ENCODE measurements at places on chromosomes 12 and 14.

GRCh38 chr14:68574461-68574860 is 218.4 kb downstream of the ZFP36L1 start:
- no peak for DNase-seq

GRCh38 chr12:13959131-13959723 is 22.2 kb downstream of the GRIN2B start:
- no peak for DNase-seq

DNA sequence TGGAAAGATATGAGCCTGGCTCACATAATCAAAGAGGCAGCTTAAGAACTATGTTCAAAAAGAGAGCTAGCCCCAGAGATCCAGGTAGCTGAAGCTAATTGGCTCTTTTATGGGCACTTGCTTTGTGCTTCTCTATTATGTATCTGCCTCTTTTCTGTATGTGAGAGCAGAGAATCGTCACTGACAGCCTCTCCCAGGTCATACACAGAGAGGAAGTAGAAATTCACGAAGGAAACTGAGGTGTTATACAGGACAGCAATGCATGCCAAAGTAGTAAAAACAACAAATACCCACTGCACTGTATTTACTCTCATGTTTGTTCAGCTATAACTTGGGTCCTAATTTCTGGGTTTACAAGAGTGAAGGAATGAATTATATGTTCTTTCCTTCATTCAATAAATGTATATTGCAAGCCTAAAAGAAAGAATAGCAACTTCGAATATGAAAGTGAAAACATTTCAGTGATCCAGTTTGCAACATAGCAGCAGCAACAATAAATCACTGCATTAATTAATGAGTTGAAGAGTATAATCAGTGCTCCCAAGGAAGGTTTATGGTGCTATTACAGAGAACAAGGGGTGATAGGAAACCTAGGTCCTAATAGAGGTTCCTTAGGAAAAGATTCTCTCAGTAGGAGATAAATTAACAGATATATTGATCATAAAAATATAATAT is 47.1 kb upstream of the ATXN7L3B start:
- DNase-seq = no peak

DNA sequence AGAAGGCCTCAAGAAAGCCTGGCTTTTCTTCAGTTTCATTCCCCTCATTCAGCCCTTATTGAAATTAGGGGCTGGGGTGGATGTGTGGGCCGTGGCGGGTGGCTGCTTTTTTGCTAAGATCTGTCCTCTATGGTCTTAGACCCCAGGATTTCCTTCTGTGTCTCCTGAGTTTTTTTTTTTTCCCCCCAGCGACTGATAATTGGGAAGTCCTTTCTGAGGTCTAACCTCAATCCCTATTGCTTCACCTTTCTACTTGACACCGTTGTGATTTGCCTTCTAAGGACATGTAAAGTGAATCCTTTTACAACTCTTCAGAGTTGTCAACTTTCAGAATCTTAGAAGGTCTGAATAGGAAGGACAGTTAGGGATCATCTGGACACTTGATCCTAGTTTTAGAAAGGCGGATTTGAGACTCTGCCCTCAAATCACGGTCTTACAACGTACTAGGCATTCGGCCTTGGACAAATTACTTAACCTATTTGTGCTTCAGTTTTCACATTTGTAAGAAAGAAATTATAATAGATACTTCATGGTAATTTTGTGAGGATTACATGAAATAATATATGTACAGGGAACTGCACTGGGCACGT is 4.4 kb downstream of the GPR84 start:
- no peak for DNase-seq

DNA sequence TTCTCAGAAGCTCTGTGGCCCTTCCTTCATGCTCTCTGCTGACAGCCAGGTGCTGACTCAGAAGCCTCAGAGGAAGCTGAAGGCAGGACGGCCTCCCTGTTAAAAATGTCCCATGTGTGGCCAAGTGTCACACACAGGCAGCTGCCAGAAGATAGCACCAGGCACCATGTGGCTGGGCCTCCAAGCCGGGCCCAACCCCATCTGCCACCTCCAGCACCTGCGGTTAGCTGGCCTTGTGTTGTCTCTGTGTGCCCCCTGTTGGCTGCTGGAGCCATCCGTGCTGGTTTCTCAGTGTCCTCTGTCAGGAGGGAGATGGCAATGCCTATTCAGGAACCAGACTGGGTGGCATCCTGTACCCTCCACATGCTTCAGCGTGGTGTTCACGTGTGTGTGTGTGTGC is 63.2 kb downstream of the TSPAN11 start:
- DNase-seq = no peak

Data from H54 (cell line).